Cortex of kidney (tissue), 1 donor: ENCODE measurements at places on chromosomes 6 and 20.

- no peak for DNase-seq
Observed at GRCh38 chr6:121498481-121499276, 63.2 kb downstream of the GJA1 start.

- no peak for DNase-seq
Observed at GRCh38 chr20:50366270-50367103, 143.7 kb upstream of the PTPN1 start.

DNA sequence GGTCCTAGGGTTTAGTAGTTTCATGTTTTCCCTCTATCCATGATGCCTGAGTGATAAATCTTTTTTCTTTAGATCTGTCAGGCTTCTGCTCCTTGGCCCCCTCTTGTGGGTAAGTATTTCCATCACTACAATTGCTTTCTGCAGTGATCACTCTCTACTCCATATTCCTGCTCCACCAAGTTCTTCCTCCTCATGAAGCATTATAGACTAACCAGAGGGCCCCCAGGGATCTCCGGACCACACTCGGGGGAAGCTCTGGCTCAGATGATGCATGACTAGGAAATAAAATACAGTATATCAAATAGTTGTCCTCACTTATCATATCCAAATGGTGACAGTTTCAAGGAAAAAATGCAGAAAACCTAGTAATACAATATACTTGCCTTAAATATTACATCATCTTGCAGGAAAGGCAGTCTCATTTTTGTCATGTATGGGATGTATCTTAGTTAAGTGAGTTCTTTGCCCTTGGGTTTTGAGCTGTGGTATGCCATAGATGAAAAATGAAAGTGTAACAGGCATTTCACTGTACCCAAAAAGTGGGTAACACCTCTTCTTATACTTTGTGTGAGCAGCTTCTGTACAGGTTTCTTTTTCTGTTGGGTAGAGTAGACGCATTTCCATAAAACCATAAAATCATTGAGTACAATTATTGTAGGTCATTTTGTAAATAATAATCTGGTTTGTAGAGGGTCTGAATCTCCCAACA, 200.9 kb upstream of the EYA4 start:
- DNase-seq = no peak

- DNase-seq = no peak
Observed at GRCh38 chr6:114747995-114748625, 405.3 kb upstream of the HS3ST5 start.

GRCh38 chr20:7585126-7585679, 355.1 kb downstream of the HAO1 start:
- DNase-seq = no peak

- no peak for DNase-seq
Observed at GRCh38 chr6:157597461-157598312, 216.7 kb downstream of the ZDHHC14 start.

DNA sequence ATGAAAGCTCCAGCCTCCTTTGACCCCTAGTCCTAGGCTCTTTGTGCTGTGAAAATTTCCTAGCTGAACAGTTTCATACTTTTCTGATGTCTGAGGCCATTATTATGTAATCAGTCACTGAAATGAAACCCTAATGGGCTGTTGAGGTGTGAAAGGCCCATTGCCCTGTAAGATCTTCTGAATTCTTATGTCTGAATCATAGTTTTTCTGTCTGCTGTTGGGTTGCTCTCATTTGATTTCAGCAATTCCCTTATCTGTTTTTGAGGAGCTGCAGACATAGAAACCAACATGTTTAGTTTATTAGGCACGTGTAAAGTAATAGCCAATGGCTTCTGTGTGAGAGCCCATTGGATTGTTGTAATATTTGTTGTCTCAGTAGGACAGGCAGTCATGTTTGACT, 118.1 kb downstream of the EYA4 start:
- no peak for DNase-seq

DNA sequence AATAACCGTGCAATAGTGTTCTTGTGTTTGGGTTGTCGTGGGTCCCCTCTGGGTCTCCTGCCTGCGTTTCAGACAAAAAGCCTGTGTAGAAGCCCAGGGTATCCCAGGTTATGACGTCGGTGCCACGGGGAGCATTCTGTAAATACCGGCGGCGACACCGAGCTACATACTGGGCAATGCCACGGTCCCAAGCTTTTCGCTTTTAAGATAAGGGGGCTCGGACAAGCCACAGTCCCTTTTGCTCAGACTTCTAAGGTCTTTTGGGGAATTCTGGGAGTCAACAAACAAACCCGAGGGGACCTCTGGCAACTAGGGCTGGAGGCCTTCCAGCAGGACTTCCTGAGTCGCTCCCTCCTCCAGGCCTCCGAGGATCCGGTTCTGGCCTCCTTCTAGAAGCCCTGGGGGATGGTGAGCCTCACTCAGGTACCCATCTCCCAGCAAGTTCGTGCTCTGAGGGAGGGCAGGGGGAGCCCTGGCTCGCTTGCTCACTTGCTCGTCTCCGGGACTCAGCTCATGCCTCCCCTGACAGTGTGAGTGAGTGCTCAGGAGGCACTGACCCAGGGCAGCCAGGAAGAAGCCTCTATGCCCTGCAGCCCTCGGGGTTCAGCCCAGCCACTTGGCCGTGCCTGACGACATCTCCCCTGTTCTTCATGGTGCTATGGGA, 62.4 kb upstream of the MRPS10 start:
- DNase-seq = no peak

DNA sequence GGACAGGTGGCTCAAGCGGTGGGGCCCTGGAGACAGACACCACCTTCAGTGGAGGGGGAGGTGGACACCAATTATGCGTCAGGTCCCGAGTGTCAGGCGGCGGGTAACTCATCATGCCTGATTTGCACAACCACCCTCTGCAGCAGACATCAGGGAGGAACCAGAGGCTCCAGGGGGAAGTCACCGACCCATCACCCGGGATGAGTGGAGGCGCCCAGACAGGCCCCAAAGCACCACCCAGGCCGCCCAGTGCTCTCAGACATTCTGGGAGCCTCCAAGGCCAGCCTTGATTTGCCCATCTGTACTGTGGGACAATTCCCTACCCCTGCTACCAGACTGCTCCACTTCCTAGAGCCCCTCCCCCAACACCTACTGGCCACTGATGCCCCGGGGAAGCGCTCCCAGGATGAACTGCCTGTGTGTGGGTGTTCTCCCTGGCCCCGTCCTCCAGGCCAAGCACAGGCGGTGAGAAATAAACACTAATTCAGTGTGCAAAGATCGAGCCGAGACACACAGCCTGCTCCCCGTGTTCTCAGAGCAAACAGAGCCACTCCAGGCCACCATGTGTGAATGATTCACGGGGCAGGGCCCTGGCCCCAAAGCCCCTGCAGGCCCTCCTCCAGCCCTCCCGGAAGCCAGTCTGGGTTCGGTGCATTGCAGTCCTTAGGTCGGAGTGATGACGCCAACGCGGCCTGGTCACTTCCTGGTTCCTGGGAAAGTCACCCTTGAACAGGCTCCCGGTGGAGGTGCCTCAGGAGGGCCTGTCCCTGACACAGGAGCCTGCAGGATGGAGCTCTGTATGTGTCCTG, 107.2 kb downstream of the ASXL1 start:
- no peak for DNase-seq
